ENCODE measurements at places on chromosomes 3 and 15.

DNA sequence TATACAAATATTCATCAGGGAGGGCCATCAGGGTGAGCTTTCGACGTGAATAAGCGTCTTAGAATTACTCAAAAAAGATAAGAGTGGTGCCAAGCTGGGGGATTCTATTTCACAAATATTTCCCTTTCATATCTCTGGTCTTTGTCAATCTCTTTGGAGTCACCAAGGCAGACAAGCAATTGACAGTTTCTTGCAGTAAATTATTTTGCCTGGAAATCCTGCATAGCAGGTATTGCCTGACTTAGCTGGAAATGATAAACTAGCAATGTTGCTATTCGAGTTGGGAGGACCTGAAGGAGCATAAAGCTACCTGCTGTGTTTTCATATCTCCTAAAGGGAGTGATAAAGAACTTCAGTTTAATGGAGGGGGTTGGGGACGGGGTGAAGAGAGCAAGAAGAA, 60.4 kb upstream of the PPARG start:
- no peak for DNase-seq

- no peak for DNase-seq
Measured at GRCh38 chr3:40827226-40827625, 302.5 kb downstream of the ZNF621 start.

- no peak for DNase-seq
Measured at GRCh38 chr15:76116138-76116885, 56.5 kb downstream of the TMEM266 start.

- no peak for DNase-seq
Measured at GRCh38 chr15:25091421-25092158, 136.8 kb downstream of the SNRPN start.

- no peak for DNase-seq
Measured at GRCh38 chr3:126399756-126400155, 5.0 kb downstream of the CFAP100 start.

DNA sequence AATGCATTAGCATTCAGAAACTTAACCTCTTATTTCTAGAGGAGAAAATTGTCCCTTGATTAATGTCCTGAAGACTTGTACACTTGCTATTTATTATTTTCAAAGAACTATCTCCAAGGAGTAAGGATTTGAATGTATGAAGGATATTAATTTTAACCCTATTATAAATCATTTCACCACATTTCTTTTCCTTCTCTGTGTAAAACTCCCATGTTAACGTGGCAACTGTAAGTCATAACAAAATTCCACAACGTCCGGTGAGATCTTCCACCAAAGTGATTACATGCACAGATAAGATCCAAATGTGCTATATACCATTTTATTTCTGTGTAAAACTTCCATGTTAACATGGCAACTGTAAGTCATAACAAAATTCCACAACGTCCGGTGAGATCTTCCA, 229.1 kb upstream of the ARHGEF26 start:
- DNase-seq, result no peak

GRCh38 chr3:129000742-129001100, 383 bp upstream of the EFCC1 start:
- no peak for DNase-seq

DNA sequence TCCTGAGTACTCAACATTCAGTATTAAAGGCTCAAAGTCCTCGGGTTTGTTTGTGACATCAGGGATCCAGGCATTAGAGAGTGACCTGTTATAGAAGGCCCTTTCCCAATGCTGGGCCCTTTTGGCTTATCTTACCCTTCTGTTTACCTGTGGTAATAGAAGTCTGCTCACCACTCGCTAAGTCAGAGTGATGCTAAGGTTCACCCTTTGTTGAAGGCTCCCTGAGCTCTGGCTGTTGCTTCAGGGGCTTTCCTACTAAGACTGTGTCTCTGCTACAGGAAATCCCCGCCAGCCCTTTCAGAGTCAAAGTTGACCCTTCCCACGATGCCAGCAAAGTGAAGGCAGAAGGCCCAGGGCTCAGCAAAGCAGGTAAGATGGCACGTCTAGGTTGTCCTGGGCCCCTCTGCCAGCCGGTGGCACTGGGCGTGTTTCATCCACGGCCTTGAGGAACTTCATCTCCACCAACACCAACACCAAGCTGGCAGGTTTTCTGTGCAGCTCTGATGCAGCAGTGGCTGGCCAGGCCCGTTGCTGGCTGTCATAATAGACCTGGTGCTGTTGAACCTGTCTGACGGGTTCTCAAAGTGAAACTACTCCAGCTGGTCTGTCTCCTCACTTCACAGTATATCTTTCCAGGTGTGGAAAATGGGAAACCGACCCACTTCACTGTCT, 99.1 kb downstream of the DNASE1L3 start:
- DNase-seq, result no peak

DNA sequence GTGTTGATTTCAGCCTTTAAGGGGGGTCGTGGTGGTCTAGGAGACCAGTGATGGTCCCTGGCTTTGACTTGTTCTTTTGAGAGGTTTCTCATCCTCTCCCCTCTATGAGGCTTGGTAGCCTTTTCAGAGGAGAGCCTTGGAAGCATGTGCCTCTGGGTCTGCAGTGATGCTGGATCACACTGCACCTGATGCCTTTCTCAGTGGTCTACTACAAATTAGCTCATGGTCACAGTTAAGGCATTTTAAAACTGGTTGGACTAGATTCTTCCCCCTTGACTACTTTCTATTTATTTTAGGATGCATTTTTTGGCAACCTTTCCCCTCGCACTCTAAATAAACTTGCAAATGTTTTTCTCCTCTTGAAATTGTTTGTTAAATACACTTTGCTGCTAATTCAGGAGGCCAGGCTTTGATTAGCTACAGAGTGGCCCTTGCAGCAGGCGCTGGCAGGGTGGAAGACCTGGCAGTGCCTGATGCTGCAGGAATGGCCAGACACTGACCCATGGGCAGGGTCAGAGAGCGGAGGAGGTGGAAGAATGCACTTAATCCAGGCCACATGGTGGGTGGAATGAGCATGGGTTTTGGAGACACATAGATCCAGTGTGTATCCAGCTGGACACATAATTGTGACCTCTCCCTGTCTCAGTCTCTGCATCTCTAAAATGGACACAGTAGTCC, 318.8 kb upstream of the CTDSPL start:
- DNase-seq, result no peak

DNA sequence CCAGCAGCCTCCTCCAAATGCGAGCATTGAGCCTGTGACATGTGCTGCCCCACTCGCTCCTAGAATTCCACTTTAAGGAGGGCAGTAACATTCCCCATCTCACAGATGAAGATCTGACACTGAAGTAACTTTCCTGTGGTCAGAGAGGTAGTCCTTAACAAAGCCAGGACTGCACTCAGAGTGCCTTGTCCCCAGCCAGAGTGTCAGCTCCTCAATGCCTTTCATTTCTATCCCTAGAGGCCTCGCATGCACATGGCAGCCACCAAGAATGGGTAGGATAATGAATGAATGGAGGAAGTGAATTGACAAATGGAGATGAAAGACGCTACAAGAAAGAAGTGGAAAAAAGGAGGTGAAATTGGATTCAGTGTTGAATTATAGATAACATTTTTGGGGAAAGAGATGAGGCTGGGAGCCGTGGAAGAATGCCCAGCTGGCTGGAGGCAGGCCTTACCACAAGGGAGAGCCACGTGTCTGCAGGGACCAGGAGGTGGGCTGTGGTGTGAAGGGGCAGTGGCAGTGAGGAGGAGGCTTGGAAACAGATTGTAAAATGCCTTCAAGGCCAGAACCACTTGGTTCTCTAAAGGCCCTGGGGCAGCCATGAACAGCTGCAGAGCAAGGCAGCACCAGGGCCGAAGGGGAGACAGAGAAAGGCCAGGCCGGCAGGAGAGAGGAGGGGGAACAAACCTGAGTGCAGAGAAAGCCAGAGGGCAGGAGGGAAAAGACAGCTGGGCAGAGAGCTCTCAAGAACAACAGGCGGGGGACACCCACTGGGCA, 10.4 kb downstream of the CFAP92 start:
- DNase-seq, result no peak

Measured in stimulated activated CD4-positive, alpha-beta T cell treated with anti-CD3 and anti-CD28 coated beads, Interleukin-2, amount 100 ng/mL, for 4 hours (primary cell).